ENCODE measurements at places on chromosomes 16 and 17.

DNA sequence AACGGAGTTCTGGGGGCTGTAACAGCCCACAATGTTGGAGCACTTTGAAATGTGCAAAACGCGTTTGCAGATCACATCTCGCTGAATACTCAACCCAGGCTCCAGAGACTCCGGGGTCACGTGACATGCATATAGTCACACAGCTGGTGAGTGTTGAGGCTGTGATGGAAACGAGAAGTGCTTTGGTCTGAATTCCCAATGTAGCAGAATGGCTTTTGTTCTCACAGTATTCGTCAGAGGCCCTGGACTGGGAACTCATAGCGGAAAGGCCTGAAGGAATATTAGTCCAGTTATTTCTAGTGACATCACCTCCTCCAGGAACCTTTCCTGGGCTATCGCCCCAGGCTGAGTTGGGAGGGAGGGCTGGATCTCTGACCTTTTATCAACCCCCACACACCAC lies 95.8 kb upstream of the CRHR1 start:
- no peak for DNase-seq

- DNase-seq = no peak
Measured at GRCh38 chr17:62140836-62141235, 75.8 kb upstream of the MED13 start.

DNA sequence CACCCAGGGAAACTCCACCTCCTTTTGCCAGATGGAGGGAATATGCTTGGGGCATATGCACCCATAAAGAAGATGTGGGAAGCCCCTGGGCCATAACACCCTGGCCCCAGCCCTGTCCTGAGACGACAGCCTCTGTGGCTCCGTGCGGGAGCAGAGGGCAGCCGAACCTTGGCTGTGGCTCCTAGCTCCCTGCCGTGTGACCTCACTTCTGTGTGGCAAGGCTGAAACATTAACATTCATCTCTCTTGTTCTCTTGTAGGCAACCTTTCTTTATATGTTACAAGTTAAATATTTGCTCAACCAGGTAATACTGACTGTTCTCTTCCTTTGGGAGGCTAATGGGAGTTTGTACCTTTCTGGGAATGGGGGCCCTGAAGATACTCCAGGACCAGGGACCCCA lies 17.5 kb downstream of the SLC47A1 start:
- DNase-seq = no peak

- DNase-seq = peak; percentile 17
Measured at GRCh38 chr16:63714876-63715275, 1407.0 kb downstream of the CDH11 start.

GRCh38 chr16:30846649-30847402 lies 47.1 kb downstream of the BCL7C start:
- no peak for DNase-seq
